ENCODE measurements at places on chromosomes 11 and 22. TPM values are rescaled to one million over a fixed set of nuclear protein-coding genes. Genes with fewer than 3 reads are reported as not detected.
A peak's percentile ranks its signal among the peaks of the same experiment; 100 is the strongest.

Gene TCIRG1
- total RNA-seq, result 66.5 TPM

Gene RAB39A
- total RNA-seq, result not detected

Gene NXPE1
- total RNA-seq, result not detected

Gene SUSD2
- 1.00 TPM for total RNA-seq

Gene APOBEC3H
- not detected for total RNA-seq

DNA sequence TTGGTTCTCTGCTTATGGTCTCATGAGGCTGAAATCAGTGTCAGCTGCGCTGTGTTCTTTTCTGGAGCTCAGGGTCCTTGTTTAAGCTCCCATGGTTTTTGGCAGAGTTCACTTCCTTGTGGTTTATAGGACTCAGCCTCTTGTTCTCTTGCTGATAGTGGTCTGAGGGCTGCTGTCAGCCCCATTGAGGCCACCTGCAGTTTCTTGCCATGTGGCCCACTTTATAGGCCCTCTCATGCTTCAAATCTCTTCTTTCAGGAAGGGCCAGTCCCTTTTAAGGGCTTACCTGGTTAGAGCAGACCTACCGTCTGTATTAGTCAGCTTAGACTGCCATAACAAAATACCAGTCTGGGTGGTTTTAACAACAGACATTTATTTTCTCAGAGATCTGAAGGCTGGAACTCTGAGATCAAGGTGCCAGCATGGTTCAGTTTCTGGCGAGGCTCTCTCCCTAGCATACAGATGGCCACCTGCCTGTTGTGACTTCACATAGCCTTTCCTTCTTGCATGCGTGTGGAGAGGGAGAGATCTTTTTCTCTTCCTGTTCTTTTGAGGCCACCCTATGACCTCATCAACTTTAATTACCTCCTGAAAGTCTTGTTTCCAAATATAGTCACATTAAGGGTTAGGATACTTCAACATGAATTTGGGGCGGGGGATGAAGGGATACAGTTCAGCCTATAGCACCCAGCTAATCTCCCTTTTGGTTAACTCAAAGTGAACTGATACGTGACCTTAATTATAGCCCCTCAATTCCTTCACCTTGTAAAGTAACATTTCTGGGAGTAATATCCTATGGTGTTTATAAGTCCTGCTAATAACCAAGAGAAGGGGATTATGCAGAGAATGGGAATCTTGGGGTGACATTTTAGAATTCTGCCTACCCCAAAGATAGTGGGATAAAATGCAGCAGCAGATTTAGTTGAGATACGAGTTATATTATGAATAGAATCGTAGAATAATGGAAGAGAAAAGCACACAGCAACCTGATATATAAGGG, 131.8 kb downstream of the UVRAG start:
- no peaks in the 10 kb centered on the region for H3K27me3 ChIP-seq
- H3K27ac ChIP-seq, result peak overlapping the region; percentile 65
- peaks cover 26% of the 10 kb centered on the region for H3K4me1 ChIP-seq
- no peak for DNase-seq
- H3K36me3 ChIP-seq, result no peaks in the 10 kb centered on the region
- no peak overlapping the region for H3K4me3 ChIP-seq

GRCh38 chr11:104820431-104820830, 77.8 kb downstream of the CASP12 start:
- no peaks in the 10 kb centered on the region for H3K36me3 ChIP-seq
- peaks cover 2% of the 10 kb centered on the region for H3K27me3 ChIP-seq
- H3K4me3 ChIP-seq, result no peak overlapping the region
- no peaks in the 10 kb centered on the region for H3K4me1 ChIP-seq
- no peak for DNase-seq
- no peak overlapping the region for H3K27ac ChIP-seq

DNA sequence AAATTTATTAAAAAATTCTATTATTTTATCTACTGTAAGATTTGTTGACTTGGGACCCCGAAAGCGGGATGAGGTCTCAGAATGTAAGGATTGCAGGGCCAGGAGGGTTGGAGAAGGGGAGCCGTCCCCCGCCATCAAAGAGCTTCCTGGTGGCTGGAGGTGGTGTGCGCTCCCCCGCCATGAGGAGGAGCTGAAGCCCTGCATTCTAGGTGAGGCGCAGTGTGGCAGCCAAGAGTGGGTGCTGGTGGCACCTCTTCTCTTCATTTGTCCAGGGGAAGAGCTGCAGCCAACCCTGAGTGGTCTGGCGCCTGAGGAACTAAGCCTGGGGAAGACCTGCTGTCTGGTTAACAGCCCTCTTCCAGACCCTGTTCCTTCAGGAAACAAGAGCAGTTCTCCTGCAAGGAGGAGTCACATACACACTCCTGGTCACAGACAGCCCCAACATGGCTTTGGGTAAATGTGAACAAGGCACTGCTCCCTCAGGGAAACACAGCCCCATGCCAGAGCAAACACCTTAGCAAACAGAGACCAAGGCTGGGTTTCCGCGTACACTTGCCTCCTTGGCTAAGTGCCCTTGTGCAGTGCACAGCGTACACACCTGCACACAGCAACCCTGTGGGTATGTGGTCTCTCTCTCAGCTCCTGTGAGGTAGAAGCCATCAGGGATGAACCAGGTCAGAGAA, 17.3 kb downstream of the RTN4RL2 start:
- H3K4me3 ChIP-seq, result no peak overlapping the region
- peaks cover 76% of the 10 kb centered on the region for H3K27me3 ChIP-seq
- H3K4me1 ChIP-seq, result peaks cover 13% of the 10 kb centered on the region
- H3K27ac ChIP-seq, result no peak overlapping the region
- no peak for DNase-seq

DNA sequence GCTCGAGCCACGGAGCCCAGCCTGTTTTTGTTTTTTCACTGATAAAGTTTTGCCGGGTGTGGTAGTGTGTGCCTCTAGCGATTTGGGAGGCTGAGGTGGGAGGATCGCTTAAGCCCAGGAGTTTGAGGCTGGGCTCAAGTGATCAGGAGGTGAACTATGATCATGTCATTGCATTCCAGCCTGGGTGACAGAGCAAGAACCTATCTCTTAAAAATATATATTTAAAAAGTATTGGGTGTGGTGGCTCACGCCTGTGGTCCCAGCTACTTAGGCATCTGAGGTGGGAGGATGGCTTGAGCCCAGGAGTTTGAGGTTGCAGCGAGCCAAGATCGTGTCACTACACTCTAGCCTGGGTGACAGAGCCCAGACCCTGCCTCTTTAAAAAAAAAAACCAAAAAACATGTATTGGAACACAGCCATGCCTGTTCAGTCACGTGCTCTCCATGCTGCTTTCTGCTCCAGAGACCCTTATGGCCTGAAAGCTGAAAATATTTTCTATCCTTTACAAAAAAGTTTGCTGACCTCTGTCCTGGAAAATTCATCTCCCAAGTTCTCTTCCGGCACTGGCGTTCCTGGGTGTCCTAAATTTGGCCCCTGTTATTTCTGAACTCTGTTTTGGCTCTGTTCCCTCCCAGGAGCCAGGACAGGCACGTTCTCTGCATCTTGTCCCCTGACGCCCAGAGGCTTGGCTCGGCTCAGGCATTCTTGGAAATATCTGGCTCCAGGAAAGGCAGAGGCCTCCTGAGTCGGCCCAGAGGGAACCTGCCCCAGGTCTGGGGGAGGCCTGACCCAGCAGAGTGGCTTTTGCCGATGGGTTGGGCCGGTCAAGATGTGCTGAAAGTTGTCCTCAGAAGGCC, 61.3 kb upstream of the PPP6R3 start:
- H3K4me1 ChIP-seq, result peaks cover 25% of the 10 kb centered on the region
- no peak overlapping the region for H3K4me3 ChIP-seq
- peak overlapping the region; percentile 88 for H3K27ac ChIP-seq
- H3K27me3 ChIP-seq, result no peaks in the 10 kb centered on the region

DNA sequence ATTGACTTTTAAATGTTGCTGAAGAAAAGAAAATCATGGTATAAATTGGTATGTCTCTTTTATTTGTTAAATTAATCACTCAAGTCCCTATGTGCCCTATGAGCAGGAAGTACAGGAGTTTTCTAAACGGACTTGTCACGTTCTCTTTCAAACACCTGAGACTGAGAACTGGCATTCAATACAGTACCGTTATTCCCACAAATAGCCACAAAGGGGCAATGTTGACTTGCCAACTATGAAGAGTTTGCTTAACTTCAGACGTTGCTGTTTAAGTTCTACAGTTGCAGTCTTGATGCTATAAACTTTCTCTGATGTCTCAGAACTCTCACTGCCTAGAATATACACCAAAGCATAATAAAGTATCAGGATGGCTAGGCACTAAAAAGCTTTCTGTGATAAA, 7.6 kb downstream of the OR56A1 start:
- H3K4me1 ChIP-seq, result no peaks in the 10 kb centered on the region
- H3K36me3 ChIP-seq, result no peaks in the 10 kb centered on the region
- no peak for DNase-seq
- H3K4me3 ChIP-seq, result no peak overlapping the region
- peaks cover 36% of the 10 kb centered on the region for H3K27me3 ChIP-seq
- H3K27ac ChIP-seq, result no peak overlapping the region

DNA sequence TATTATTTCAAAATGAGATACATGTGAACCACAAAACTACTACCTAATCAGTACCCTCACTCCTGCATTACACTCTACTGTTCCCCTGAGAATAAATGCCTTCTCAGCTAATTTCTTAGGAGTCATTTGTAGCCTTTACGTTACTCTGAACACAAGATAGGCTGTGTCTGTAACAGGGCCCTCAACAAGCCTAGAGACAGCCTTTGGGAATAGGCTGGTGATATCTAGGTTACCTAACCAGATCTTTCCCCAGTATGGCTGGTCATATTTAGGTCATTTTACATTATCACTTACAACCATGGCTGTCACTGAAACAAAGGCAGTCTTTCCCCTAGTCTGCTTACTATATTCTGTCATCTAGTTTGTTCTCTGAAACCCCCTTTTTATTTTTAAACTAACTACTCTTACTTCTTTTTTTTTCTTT, 14.2 kb downstream of the ATM start:
- H3K27ac ChIP-seq, result no peak overlapping the region
- no peak for DNase-seq
- no peaks in the 10 kb centered on the region for H3K27me3 ChIP-seq
- no peak overlapping the region for H3K4me3 ChIP-seq
- H3K36me3 ChIP-seq, result peaks cover 23% of the 10 kb centered on the region

- peaks cover 20% of the 10 kb centered on the region for H3K27me3 ChIP-seq
- H3K4me1 ChIP-seq, result peaks cover 71% of the 10 kb centered on the region
- H3K36me3 ChIP-seq, result peaks cover 29% of the 10 kb centered on the region
- no peak overlapping the region for H3K4me3 ChIP-seq
- DNase-seq, result no peak
- H3K27ac ChIP-seq, result peak overlapping the region; percentile 57
Observed at GRCh38 chr11:114075891-114076441, 16.5 kb downstream of the ZBTB16 start.

GRCh38 chr11:120178561-120179056, 32.2 kb upstream of the OAF start:
- peak; percentile 37 for DNase-seq
- H3K36me3 ChIP-seq, result no peaks in the 10 kb centered on the region
- H3K4me3 ChIP-seq, result no peak overlapping the region
- H3K27me3 ChIP-seq, result peaks cover 21% of the 10 kb centered on the region

All from chondrocyte (in vitro differentiated cells).